ENCODE measurements at places on chromosomes 4 and X.
A peak's percentile ranks its signal among the peaks of the same experiment; 100 is the strongest.

DNA sequence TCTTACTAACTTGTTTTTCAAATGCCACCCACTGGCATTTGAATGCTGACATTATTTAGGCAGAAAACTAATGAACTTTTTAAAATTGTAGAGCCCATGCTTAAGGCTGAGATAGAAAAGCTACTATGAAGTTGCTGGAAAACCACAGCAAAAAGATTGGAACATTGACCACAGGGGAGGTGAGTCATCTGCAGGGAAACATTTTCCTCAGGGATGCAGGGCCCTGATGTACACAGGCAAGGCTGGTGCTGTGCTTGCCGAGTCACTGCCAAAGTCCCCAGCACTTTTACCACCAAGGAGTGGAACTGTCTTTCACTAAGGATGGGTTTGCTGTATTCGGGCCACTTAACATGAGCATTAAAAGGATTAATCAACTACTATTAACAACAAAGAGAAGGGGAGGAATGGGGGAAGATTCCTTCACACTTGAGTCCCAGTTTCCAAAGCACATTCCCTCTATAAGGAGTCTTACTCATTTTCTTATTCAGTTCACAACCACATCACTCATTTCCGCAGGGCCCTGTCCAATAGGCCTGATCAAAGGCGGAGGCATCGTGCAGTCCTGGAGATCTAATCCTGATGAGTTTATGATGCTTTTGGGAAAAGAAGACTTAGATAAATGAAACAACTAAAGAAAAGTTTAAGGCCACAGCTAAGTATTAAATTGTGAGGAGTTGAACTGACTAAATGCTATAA is 202.9 kb upstream of the NPY2R start:
- no peaks in the 10 kb centered on the region for H3K36me3 ChIP-seq
- DNase-seq, result no peak
- no peak overlapping the region for H3K4me3 ChIP-seq
- H3K27me3 ChIP-seq, result no peaks in the 10 kb centered on the region

DNA sequence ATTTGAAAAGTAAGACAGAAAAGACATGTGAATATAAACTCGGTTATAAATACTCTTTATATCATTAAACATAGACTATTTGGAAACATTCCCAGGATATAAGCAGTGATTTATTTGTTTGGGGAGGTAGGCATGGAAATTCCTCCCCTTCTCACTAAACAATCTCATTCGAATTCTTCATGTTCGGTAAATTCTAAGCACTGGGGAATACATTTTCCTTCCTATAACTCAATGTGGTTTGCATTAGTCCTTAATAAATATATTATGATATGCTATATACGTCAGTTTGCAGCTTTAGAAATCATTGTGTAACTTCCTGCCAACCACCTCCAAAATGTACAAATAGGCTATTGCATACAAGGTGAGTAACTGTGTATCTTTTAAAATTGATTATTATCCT is 99.6 kb downstream of the UGT8 start:
- no peak overlapping the region for H3K27ac ChIP-seq
- no peaks in the 10 kb centered on the region for H3K36me3 ChIP-seq
- H3K4me3 ChIP-seq, result no peak overlapping the region
- no peak for DNase-seq

DNA sequence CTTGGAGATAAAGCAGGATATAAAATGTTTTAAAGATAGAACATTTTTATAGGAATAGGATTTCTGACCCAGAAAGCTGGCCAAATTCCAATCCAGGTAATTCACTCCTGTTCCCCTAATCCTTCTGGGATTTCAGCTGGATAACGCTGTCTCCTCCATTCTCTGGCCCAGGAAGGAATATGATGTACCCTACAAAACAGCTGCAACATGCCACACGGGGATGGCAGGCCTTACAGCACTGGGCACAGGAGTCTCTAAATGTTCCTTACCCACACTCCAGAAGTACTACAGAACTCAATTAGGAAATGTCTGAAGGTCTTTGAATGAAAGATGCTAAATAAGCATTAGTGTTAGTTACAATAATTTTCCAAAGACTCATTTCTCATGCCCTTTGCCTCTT is 15.8 kb downstream of the CAMK2D start:
- no peak for DNase-seq
- H3K4me3 ChIP-seq, result no peak overlapping the region
- H3K27ac ChIP-seq, result no peak overlapping the region
- H3K36me3 ChIP-seq, result no peaks in the 10 kb centered on the region
- H3K27me3 ChIP-seq, result no peaks in the 10 kb centered on the region
- H3K4me1 ChIP-seq, result no peaks in the 10 kb centered on the region

- H3K36me3 ChIP-seq, result no peaks in the 10 kb centered on the region
- H3K4me3 ChIP-seq, result no peak overlapping the region
- no peak overlapping the region for H3K27ac ChIP-seq
- H3K27me3 ChIP-seq, result no peaks in the 10 kb centered on the region
Observed at GRCh38 chr4:154503598-154503997, 12.0 kb upstream of the DCHS2 start.

GRCh38 chr4:56654238-56654632 is 26.9 kb downstream of the HOPX start:
- peaks cover 31% of the 10 kb centered on the region for H3K4me1 ChIP-seq
- no peak overlapping the region for H3K27ac ChIP-seq
- no peaks in the 10 kb centered on the region for H3K36me3 ChIP-seq
- peaks cover 61% of the 10 kb centered on the region for H3K27me3 ChIP-seq
- no peak overlapping the region for H3K4me3 ChIP-seq
- no peak for DNase-seq

- no peaks in the 10 kb centered on the region for H3K27me3 ChIP-seq
- no peaks in the 10 kb centered on the region for H3K4me1 ChIP-seq
Observed at GRCh38 chr4:17875402-17876070, 64.8 kb downstream of the NCAPG start.

- no peak overlapping the region for H3K4me3 ChIP-seq
- H3K27ac ChIP-seq, result no peak overlapping the region
- H3K4me1 ChIP-seq, result no peaks in the 10 kb centered on the region
- no peaks in the 10 kb centered on the region for H3K27me3 ChIP-seq
- no peak for DNase-seq
- H3K36me3 ChIP-seq, result no peaks in the 10 kb centered on the region
Observed at GRCh38 chr4:2217726-2218125, 24.2 kb downstream of the HAUS3 start.

DNA sequence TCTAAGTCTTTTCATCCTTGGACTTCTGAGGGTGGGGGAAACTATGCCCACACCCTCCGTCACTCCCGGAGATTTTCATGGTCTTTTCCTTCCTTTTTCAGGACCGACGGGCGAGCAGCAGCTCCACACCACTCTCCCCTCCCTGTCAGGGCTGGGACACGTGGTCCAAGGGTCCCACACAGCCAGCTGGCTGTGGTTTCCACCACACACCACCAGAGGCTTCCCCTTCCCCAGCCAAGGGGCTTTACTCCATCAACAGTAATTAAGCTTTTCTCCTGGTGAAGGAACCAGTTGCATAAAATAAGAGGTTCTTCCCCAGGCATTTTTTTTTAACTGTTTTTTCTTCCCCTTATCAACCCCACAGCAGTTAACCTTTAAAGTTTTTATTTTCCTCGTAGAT is 453.9 kb downstream of the GPAT3 start:
- no peaks in the 10 kb centered on the region for H3K4me1 ChIP-seq
- H3K27ac ChIP-seq, result no peak overlapping the region
- DNase-seq, result no peak
- H3K27me3 ChIP-seq, result no peaks in the 10 kb centered on the region
- no peaks in the 10 kb centered on the region for H3K36me3 ChIP-seq

DNA sequence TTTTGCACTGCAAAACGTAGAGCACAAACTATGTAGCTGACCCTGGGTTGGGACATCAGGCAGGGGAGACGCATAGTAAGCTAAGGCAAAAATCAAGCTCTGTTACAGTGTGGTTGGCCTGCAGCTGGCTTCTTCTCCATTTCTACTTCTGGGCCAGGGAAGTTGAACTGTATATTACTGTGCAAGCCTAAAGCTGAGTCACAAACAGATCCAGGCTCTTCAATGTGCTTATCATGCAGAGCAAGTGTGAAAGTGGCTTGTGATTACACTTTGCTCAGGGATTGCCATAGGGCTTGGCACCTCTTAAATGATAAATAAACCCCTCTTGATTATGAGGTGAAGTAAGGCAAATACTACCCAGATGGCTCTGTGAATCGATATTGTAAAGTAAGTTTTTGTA is 40.5 kb downstream of the CLDN34 start:
- H3K4me3 ChIP-seq, result no peak overlapping the region
- no peak overlapping the region for H3K27ac ChIP-seq
- peaks cover 16% of the 10 kb centered on the region for H3K4me1 ChIP-seq
- DNase-seq, result no peak

- no peak overlapping the region for H3K4me3 ChIP-seq
- DNase-seq, result no peak
- H3K27ac ChIP-seq, result no peak overlapping the region
- no peaks in the 10 kb centered on the region for H3K27me3 ChIP-seq
- H3K36me3 ChIP-seq, result no peaks in the 10 kb centered on the region
Observed at GRCh38 chr4:17664755-17665154, 50.3 kb downstream of the MED28 start.

DNA sequence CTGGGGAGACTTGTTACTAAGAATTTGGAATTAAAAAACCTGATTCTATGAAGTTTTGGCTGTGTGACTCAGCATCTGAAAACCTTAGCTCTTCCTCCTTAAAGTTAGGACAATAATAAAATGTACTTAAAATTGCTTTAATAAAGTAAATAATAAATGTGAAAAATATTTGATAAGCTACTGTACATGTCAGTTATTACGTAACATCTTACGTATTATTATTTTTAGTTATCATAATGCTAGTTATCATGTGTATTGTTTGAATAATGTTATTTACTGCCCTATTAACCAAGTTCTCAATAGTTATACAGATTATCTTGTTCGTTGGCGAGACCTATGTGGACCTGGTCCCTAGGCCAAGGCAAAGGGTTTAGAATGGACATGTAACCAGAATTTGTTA is 449.2 kb upstream of the ADGRL3 start:
- H3K36me3 ChIP-seq, result no peaks in the 10 kb centered on the region
- no peak overlapping the region for H3K4me3 ChIP-seq
- H3K27me3 ChIP-seq, result no peaks in the 10 kb centered on the region
- H3K4me1 ChIP-seq, result no peaks in the 10 kb centered on the region

DNA sequence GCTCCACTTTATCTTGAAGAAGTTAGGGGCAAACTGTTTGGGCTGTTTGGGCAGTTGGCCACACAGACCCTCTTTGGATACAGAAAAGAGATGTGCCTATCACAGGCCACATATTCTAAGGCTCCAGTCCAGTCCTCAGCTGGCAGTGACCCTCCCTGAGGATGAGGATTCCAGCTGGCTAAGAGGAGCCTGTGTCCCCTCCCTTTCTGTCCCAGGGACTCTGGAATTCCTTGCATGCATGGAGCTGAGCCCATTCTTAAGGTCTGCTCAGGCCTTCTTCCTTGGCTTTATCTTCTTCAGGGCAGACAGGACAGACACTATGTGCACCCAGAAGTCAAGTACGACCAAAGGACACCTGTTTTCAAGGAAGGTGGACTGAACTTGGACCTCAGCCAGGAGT is 23.8 kb upstream of the GK2 start:
- no peaks in the 10 kb centered on the region for H3K4me1 ChIP-seq
- no peak overlapping the region for H3K27ac ChIP-seq
- DNase-seq, result peak; percentile 11
- H3K4me3 ChIP-seq, result no peak overlapping the region

DNA sequence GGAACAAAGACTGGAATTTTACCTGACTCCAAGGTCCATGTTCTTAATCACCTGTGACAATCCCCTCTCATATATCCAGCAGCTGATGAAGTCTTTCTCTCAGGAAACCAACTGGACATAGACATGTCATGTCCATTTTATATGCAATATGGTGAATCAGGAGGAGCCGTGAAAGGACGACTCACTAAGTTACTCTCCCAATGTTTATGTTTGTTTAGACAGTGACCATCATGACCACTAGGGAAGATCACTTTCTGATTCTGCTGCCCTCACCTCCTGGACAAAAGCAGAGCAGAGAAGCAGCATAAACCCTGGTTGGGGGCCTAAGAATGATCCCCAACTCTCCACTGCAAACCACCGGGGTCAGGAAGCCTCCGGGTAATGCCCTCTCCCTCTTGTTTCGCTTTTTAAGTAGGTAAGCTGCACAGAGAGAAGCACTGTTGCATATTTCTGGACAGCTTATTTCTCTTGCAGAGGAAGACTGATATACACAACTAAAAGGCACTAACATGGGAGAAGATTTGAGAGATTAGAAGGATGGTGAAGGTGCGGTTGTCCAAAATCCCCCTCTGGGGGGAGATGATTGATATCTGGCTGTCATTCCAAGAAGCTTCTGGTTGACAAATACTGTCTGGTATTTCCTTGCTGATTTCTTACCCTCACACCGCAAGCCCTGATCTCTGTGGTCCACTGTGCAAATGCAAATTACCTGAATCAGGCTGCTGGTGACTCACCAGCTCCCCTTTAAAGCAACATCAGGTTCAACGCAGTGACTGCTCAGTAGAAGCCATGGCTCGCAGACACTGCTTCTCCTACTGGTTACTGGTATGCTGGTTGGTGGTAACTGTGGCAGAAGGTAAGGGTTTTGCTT is at the start of gene ODAPH:
Gene ODAPH, plus strand, starts transcription at position 773 of the 871 bp plus-strand sequence. Its CDS starts 17 bp downstream, at position 790.
- H3K27me3 ChIP-seq, result no peaks in the 10 kb centered on the region
- no peaks in the 10 kb centered on the region for H3K36me3 ChIP-seq
- H3K4me3 ChIP-seq, result no peak within 1 kb of the TSS
- DNase-seq, result no peak
- H3K4me1 ChIP-seq, result peaks cover 9% of the 10 kb centered on the region
- H3K27ac ChIP-seq, result no peak within 1 kb of the TSS
